ENCODE measurements at places on chromosomes 5 and 9.

DNA sequence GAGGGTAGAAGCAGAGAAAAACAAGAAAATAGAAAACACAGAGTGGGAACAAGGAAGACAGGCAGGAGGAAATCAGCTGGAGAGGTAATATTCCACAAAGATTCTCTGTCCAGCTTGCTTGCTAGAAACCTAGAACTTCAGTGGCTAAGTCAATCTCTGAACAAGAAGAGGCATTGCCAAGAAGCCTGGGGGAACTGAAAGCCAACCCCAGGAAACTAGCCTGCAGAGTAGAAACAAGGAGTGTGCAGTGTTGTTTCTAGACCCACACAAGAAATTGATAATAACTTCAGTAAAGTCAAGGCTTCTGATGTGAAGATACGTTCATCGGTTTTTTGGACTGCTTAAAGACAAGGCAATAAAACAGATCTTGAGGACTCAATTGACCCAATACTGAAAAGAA is 234.5 kb upstream of the MAP3K1 start:
- no peak for DNase-seq

GRCh38 chr5:40674661-40675235 is 5.0 kb upstream of the PTGER4 start:
- DNase-seq, result no peak

DNA sequence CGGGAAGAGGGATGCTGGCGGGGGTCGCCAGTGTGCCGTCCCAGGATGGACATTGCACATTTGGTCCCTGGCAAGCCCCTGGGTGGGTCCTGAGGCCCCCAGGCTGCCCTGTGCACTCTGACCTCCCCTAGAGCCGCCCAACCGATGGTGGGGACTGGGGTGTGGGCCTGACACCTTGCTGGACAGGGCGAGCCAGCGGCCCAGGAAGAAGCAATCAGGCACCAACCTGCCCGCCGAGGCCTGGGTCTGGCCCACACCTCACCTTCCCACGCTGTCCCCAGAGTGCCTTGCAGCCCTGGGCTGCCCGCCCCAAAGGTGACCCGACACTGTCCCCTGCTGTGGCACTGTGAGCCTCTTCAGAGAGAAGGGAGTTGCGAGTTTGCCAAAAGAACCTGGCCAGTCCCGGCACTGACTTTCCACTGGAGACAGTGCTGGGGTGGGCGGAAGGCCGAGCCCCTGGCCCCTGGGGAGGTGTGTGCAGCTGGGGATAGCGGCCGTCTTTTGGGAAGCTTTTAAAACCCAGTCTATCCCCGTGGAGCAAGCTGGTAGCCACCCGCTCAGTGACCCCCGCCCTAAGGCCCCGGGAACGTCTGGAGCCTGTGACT is 12.0 kb upstream of the NRARP start:
- DNase-seq, result no peak

- no peak for DNase-seq
Measured at GRCh38 chr5:4659851-4660250, 480.3 kb upstream of the ADAMTS16 start.

- no peak for DNase-seq
Measured at GRCh38 chr5:153476767-153477166, 13.7 kb upstream of the GRIA1 start.

DNA sequence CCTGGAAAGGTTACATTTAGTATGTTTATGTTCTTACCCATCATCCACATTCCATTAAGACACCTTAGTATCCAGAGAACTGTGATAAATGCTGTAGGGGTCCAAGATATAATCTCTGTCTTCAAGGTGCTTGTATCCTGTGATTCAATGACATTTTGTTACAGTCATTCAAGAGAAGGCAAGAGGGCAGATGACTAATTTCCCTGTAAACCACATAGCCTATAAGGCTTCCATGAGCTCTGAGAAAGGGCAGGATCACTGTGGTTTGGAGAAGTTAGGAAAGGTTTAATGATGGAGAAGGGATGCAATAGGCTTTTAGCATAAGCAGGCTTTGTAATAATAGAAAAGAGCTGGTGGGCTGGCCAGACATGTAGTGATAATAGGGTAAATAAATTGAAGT is 40.0 kb downstream of the PAPPA start:
- no peak for DNase-seq

DNA sequence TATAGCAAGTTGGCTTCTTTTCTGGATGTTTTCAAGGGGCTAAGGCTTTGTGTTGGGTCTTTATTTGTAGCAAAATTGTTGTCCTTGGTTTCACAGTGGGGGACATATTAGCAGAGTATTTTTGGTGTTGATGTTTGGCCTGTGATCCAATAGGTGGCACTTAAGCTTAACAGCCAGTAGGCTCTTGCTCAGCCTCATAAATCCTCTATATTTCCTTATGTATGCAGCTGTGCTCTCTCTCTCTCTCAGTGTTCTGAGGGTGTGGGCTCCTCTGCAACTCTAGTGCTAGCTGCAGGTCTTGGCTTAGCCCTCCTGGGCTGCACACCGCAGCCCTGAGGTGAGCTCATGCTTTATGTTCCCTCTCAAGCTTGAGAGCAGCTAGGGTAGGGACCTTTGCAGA is 195.0 kb upstream of the GHR start:
- DNase-seq, result no peak

GRCh38 chr9:87096506-87096905 is 149.2 kb upstream of the GAS1 start:
- DNase-seq, result no peak

DNA sequence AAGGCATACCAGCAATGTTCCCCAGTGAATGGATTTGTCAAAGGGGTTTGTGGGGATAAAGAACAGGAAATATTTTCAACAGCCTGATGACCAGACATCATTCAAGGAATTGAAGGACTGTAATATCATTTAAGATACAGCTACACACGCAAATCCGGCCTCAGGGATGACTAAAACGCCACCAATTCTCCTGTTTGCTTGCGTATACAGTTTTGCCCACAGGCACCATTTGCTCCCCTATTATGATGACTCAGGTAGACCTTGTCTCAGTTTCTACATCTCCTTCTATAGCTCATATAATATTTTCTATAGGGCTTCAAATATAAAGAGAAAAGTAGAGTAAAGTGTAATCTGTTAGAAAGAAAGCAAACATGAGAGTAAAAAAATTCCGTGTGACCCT is 29.7 kb upstream of the ITGA1 start:
- DNase-seq, result no peak

- DNase-seq, result peak; percentile 11
Measured at GRCh38 chr9:72997387-72997995, 44.6 kb upstream of the ALDH1A1 start.

DNA sequence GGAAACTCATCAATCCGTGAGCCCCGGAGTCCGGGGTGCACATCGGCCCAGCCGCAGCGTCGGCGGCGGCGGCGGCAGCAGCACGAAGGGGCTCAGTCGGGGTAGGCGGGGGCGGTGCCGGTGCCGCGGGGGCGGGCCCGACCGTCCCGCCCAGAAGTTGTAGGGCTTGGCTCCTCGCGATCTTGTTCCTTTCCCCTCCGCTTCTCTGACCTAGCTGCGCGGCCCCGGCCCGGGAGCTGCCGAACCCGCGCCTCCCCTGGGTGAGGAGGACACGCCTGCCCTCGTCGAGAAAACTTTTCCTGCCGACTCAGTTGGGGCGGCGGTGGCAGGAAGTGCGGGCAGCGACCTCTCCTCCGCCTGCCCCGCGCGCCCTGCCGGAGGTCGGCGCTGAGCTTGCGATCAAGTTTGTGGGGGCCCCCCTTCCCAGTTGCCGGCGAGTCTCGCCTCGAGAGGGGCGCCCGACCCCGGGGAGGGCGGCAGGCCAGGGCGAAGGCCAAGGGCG is at the start of gene MAN2A1:
TSS of gene MAN2A1 (plus strand) at position 188 of the 502 bp plus-strand sequence. CDS start 491 bp downstream, outside the sequence.
- peak; percentile 82 for DNase-seq

DNA sequence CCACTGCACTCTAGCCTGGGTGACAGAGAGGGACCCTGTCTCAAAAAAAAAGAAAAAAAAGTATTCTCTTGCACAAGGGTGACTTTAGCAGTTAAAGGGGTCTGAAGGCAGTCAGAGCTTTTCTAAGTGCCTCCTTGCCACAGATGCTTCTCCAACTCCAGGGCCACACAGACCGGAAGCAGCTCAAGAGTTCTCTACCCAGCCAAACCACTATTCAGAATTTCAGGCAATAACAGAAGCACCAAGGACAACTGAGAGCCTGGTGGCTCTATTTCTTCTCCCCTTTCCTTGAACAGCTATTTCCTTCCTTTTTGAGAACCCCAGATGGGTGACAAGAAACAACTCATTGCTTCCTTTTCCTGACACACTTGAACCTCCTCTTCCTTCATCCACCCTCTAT is 2.2 kb downstream of the FAM219A start:
- no peak for DNase-seq
